ENCODE measurements at places on chromosomes 5 and 9. TPM values are rescaled to one million over a fixed set of nuclear protein-coding genes. Genes with fewer than 3 reads are reported as not detected.
A peak's percentile ranks its signal among the peaks of the same experiment; 100 is the strongest.

- DNase-seq: no peak
Measured at GRCh38 chr9:1434052-1434767, 384.1 kb downstream of the DMRT2 start.

DNA sequence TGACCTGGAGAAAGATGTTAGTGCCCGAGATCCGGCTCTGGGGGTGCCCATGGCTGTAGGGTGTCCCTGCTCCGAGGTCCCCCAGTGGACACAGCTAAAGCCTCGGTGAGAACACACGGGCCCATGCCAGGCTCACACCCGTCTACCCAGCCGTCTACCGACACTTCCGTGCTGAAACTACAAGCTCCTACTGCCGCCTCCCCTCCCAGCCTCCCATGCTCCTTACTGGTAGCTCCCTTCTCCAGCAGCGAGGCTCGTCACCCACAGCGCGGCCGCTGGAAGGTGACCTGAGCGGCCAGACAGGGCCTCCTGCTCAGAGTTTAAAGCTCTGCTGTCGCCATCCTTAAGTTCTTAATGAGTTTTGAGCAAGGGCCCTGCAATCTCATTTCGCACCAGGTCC lies 33.2 kb upstream of the CLPTM1L start:
- no peak for DNase-seq

DNA sequence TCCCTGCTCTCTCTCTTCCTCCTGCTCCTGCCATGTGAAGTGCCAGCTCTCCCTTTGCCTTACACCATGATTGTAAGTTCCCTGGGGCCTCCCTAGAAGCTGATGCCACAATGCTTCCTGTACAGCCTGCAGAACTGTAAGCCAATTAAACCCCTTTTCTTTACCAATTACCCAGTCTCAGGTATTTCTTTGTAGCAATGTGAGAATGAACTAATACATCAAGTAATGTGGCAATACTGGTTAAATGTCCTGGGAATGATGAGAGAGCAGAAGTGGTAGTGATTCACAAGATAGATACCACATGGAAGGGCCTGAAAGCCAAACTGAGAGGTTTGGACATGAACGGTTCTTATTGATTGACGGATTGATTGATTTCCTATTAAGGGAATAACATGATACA lies 62.6 kb upstream of the IL12B start:
- no peak for DNase-seq

DNA sequence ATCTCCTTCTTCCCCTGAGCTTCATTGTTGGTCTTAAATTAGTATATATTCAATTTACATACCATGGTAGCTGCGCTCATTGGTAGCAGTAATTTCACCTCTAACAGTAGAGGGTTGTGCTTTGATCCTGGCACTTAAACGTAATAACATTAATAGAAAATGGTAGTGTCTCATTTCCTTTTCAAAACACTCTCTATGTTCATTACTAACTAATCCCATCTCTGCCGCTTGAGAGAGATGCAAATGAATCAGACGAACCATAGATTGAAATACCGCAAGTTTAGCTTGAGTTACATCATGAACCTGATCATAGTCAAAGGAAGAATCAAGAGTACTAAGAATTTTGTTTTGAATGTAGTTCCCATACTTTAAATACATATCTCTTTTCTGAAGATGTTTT lies 2.2 kb downstream of the THBS4 start:
- DNase-seq: no peak

GRCh38 chr5:41156739-41157138 lies 56.6 kb downstream of the C6 start:
- peak; percentile 16 for DNase-seq

DNA sequence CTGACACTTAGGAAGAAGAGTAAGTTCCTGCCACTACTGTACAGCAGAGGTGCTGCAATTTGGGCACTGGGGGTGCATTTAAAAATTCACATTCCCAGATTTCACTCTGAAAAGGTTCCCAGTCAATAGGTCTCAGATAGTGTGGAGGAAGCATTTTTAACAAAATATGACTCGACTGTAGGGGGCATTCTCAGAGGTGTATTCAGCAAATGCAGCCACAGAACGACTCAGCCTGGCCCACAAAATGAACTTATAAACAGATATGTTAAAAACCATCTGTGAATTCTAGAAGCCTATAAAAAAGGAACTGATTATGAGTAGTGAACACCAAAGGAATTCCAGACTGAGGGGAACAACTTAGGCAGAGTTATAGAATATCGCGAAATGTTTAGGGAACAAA lies 31.1 kb downstream of the MLLT3 start:
- no peak for DNase-seq

GRCh38 chr9:6024035-6024554 lies 8.7 kb upstream of the RANBP6 start:
- DNase-seq: no peak

Gene GGTA1
- polyA plus RNA-seq: not detected

Gene OGN
- polyA plus RNA-seq: 1.3 TPM
